ENCODE measurements at places on chromosomes 2 and 18.

GRCh38 chr2:229914171-229914570 is 7.6 kb downstream of the TRIP12 start:
- DNase-seq: no peak

- no peak for DNase-seq
Measured at GRCh38 chr18:52340406-52341102, 557 bp downstream of the DCC start.

- DNase-seq: peak; percentile 18
Measured at GRCh38 chr18:35289727-35290093, 319 bp downstream of the ZSCAN30 start.

GRCh38 chr18:45353530-45353929 is 261.7 kb upstream of the SLC14A2 start:
- no peak for DNase-seq

- no peak for DNase-seq
Measured at GRCh38 chr2:26010943-26011342, 22.9 kb upstream of the RAB10 start.

- no peak for DNase-seq
Measured at GRCh38 chr2:64655873-64656272, 2.2 kb upstream of the SERTAD2 start.

DNA sequence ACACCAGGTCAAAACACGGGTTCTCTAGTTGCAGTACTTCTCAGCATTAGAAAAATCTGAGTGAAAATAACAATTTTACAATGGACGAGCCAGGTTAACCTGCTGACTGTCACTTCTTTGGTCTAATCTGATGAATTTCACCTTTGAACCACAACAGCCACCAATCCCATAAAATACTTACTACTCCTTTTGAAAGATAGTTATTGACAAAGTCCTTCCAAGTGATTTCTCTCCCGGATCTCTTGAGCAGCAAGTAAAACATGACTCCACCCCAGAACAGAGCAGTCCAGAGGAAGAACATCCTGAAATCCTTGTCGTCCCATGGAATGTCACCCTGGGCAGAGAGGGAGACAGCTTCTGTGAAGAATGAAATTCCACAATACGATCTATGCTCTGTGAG is 10.2 kb downstream of the AFG3L2 start:
- DNase-seq: no peak

DNA sequence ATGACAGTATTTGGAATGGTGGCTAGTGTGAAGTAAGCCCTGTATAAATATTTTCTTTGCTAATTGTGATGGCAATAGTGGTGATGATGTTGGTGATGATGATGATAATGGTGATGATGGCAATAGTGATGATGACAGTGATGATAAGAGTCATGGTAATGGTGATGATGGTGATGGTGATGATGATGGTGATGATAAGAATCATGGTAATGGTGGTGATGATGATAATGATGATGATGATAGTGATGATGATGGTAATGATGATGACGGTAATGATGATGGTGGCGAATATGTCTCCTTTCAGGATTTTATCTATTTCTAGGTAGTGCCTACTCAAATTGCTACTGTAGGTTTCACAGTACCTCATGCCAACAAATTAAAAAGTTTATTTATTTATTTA is 205.4 kb downstream of the GALR1 start:
- no peak for DNase-seq

- no peak for DNase-seq
Measured at GRCh38 chr2:238941262-238941792, 93.4 kb downstream of the TWIST2 start.

DNA sequence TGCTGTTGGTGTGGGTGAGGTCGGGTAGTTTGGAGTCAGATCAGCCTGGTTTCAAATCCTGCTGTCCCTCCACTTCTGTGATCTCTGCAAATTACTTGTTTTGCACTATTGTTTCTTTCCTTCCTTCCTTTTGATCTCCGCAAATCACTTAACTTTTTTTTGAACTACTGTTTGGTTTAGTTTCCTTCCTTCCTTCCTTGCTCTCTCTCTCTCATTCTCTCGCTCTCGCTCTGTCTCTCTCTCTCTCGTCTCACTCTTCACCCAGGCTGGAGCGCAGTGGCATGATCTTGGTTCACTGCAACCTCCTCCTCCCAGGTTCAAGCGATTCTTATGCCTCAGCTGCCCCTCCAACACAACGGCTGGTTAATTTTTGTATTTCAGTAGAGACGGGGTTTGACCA is 141.6 kb upstream of the ITGA6 start:
- DNase-seq: no peak

DNA sequence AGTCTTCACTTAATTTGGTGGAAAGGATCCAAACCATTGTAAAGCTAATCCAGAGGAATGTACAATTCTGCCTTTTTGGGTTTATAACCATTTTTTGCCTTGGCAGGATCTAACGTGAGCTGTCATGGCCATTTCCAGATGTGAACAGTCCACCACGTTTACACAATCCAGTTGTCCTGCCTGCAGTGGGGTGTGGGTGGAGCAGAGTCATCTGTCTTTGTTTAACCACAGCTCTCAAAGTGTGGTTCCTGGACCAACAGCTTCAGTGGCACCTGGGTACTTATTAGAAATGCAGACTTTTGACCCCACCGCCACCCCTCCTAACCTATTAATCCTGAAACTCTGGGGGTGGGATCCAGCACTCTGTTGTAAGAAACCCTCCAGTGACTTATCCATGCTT is 35.9 kb downstream of the FHOD3 start:
- DNase-seq: no peak

DNA sequence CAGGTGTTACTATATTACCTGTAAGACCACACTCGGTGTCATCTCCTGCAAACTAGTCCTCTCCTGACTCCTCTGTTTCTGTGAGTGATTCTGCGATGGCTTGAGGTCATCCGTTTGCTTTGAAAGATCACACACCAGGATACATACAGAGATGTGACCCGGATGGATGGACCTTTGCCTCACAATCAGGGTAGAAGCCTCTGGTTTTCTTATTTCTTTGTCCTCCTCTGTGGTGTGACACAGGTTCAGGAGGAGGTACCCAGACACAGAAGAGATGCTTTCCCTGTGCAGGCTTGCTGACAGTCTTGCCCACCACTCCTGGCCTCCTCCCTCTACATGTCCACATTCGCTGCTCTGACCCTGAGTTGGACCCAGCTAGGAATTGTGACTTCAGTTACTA is 34.6 kb downstream of the PSD4 start:
- no peak for DNase-seq

GRCh38 chr18:12035481-12035880 is 54.2 kb downstream of the IMPA2 start:
- no peak for DNase-seq

DNA sequence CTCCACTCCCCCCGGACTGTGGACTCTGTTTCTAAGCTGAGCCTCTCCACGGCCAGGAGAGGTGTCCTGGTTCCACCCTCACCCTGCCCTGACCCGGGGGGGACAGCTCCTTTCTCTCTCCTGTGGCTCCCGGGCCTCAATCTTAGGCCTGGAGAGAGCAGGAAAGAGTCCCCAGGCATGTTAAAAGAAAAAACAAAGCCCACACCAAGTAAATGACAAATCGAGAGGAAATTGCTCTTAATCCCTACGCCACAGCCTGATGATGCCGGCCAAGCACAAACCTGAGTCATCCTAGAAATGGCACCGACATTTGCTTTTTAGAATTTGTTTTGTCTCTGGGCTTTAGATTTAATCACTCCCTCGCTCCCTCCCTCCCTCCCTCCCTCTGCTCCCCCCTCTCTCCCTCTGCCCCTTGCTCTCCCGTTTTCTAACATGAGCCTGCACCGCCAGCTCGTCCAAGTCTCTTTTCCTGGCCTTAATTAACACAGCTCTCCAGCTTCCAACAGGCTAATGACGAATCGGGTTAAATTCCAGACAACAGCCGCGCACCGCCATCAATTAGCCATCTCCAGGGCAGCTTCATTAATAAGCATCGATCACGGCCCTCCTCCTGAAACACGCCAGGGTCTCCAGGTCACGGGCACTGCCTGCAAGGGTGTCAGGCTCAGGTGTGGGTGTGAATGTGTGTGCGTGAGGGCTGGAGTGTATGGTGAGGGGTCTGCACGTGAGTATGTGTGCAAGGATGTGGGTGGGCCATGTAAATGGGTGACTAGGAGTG is 230.8 kb downstream of the CELF4 start:
- no peak for DNase-seq

DNA sequence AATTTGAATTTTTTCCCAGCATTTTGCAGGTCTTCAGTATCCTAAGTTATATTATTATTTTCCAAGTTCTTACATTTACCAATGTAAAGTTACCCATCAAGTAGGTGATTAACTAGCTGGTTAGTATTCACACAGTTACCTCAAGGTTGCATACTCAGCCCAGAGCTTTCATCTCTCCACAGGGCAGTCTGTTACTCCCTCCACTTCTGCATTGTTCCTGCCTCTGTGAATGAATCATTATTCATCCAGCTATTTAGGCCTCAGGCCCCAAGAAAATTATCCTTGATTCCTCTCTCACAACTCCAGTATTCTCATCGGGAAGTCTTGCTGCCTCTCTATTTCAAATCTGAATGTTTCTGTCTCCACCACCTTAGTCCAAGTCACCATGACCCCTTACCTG is 92.2 kb downstream of the SMC6 start:
- DNase-seq: no peak

DNA sequence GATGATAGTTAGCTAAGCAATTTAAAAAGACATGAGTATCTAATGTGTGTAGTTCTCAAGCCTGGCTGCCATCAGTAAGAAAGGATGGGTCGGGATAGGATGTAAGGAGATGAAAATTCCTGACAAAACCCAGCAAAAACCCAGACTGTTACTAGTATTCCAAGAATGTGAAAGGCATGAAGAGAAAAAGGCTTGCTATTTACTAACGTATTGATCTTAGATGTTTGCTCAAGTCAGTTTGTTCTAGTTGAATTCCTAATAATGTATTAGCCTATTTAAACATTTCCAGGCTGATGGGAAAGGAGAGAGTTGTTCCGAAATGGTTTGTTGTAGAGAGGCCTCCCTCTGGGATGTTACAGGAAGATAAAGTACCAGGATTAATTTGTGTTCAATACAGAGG is 88.2 kb downstream of the ZNF532 start:
- DNase-seq: no peak

DNA sequence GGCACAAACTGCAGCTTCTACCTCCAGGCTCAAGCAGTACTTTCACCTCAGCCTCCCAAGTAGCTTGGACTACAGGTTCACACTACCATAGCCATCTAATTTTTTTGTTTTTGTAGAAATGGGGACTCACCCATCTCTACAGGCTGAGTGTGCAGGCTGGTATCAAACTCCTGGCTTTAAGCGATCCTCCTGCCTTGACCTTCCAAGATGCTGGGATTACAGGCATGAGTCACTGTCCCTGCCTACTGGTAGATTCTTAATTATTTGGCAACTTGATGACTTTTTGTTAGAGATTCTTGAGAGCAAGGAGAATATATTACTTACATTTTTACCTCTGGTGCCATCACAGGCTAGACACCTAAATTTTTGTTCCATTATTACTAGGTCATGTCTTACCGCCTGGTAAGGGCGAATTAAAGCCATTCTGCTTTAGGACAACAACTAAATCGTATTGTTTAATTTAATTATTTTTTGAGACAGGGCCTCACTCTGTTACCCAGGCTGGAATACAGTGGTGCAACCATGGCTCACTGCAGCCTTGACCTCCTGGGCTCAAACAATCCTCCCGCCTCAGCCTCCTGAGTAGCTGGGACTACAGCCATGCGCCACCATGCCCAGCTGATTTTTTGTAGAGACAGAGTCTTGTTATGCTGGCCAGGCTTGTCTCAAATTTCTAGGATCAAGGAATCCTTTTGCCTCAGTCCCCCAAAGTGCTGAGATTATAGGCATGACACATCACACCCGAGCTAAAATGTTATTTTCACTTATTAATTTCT is 15.7 kb downstream of the DYNC1I2 start:
- no peak for DNase-seq

DNA sequence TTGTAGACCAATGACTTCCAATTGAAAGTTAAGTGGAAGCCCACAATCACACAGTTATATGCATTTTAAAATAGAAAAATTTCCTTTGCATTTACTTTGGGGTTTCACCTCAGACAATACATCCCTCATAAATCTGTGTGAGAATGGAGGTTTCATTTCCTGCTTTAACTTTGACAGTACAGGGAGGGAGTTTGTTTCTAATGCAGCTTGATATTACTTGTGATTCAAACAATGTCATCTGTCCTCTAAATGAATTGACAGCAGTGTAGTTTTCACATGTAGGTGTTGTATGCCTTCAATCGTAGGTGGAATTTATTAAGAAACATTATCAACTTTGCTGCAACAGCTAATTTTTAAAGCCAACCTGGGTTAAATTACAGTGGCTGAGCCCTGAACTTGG is 75.2 kb downstream of the TMEFF2 start:
- no peak for DNase-seq

GRCh38 chr18:51884039-51884438 is 456.0 kb upstream of the DCC start:
- no peak for DNase-seq

DNA sequence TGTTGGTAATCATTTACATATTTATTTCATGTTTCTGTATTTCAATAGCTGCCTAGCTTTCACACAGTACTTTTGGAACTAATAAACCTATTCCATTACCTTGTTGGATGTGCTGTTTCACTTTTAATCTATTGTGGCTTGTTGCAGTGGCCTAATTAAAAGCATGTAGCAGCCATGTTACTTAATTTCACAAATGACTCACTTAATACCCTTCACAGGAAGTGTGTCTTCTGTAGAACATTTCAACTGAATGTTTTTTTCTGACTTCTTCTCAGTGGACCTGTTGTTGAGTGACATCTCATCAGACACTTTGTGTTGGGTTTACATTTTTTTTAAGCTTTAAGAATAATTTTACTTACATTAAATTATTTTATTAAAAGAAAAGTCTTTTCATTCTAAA is 260.5 kb upstream of the THUMPD2 start:
- no peak for DNase-seq

Measured in activated naive CD4-positive, alpha-beta T cell treated with anti-CD3 and anti-CD28 coated beads, Interleukin-2, amount 50 U/mL, for 72 hours (primary cell).